ENCODE measurements at places on chromosomes 5 and 9. TPM values are rescaled to one million over a fixed set of nuclear protein-coding genes. Genes with fewer than 3 reads are reported as not detected.

GRCh38 chr9:136438548-136439480 is 831 bp downstream of the INPP5E start:
- no peaks in the 10 kb centered on the region for H3K27me3 ChIP-seq
- H3K36me3 ChIP-seq: peaks cover 32% of the 10 kb centered on the region

SLC36A2 gene
- not detected for total RNA-seq

GRCh38 chr5:157555037-157555640 is 20.4 kb downstream of the ADAM19 start:
- H3K4me1 ChIP-seq: peaks cover 44% of the 10 kb centered on the region
- no peak overlapping the region for H3K27ac ChIP-seq
- H3K4me3 ChIP-seq: no peak overlapping the region
- no peaks in the 10 kb centered on the region for H3K27me3 ChIP-seq
- H3K36me3 ChIP-seq: no peaks in the 10 kb centered on the region

DNA sequence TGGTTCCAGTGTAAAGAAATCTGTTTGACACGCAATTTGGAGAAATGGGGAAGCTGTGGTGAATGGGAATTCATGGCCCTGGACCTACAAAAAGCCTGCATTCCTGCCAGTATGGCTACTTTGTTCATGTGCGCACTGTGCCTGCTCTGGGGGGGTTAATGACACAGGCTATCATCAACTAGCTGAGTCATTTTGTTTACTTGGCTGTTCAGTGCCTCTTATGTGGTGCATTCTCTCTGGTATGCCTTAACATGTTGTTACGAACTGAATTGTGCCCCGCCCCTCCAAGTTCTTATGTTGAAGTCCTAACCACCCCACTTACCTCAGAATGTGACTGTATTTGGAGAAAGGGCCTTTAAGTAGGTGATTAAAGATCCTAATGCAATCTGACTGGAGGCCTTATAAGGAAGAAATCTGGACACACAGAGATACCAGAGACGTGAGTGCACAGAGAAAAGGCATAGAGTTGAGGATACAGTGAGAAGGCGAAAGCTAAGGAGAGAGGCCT is 20.4 kb upstream of the UBAP1 start:
- H3K4me1 ChIP-seq: no peaks in the 10 kb centered on the region
- no peak for DNase-seq
- no peaks in the 10 kb centered on the region for H3K27me3 ChIP-seq
- H3K27ac ChIP-seq: no peak overlapping the region
- no peaks in the 10 kb centered on the region for H3K36me3 ChIP-seq

GRAMD2B gene
- total RNA-seq: 79.5 TPM

PCDHA2 gene
- total RNA-seq: not detected

DNA sequence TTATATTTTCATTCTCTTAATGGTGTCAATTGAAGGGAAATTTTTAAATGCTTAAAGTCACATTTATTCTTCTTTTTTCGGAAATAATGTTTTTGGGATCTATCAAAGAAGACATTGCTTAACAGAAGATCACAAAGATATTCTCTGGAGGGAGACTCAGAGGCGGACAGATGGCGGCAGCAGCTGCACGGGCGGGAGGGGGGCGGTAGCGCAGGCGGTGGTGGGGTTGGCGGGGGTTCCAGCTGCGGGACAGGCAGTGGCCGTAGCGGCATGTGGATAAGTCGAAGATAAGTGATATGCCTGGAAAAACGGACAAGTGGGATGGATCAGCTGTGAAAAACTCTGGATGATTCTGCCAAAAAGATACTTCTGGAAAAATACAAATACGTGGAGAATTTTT is 31.6 kb upstream of the ZDHHC11B start:
- no peaks in the 10 kb centered on the region for H3K27me3 ChIP-seq
- no peak overlapping the region for H3K4me3 ChIP-seq
- no peaks in the 10 kb centered on the region for H3K4me1 ChIP-seq
- no peaks in the 10 kb centered on the region for H3K36me3 ChIP-seq
